Psoas muscle (tissue), 8 donors: ENCODE measurements at places on chromosomes 7 and 10.

DNA sequence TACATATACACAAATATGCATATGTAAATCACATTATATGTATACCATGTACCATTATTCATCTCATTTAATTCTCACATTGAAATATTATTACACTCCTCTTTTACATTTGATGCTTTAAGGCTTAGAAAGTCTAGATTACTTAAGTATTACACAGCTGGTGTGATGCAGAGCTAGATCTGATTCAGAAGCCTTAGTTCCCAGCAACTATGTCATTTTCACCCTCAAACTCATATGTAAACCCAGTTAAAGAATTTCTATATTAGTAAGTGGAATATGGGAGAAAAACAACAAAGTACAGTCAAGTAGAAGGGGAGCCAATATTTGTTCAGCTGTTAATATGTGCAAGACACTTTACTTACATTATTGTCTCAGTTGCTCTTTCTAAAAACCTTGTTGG lies 74.3 kb upstream of the CSTF2T start:
- no peak for DNase-seq

DNA sequence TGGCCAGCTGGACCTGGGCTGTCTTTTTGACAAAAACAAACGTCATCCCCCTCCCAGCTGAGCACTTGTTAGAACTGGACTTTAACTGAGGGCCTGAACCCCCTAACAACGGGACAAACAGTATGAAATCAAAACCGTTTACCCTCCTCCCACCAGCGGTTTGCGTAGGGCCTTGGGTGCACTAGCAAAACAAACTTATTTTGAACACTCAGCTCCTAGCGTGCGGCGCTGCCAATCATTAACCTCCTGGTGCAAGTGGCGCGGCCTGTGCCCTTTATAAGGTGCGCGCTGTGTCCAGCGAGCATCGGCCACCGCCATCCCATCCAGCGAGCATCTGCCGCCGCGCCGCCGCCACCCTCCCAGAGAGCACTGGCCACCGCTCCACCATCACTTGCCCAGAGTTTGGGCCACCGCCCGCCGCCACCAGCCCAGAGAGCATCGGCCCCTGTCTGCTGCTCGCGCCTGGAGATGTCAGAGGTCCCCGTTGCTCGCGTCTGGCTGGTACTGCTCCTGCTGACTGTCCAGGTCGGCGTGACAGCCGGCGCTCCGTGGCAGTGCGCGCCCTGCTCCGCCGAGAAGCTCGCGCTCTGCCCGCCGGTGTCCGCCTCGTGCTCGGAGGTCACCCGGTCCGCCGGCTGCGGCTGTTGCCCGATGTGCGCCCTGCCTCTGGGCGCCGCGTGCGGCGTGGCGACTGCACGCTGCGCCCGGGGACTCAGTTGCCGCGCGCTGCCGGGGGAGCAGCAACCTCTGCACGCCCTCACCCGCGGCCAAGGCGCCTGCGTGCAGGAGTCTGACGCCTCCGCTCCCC lies at the start of gene IGFBP1:
Gene IGFBP1, plus strand, starts transcription at position 304 of the 808 bp plus-strand sequence. Its CDS starts 165 bp downstream, at position 469.
- no peak for DNase-seq

- DNase-seq, result no peak
Measured at GRCh38 chr7:72272479-72272878, 139.7 kb downstream of the CALN1 start.

- DNase-seq, result peak; percentile 67
Measured at GRCh38 chr10:63798599-63799498, 277.6 kb downstream of the REEP3 start.

DNA sequence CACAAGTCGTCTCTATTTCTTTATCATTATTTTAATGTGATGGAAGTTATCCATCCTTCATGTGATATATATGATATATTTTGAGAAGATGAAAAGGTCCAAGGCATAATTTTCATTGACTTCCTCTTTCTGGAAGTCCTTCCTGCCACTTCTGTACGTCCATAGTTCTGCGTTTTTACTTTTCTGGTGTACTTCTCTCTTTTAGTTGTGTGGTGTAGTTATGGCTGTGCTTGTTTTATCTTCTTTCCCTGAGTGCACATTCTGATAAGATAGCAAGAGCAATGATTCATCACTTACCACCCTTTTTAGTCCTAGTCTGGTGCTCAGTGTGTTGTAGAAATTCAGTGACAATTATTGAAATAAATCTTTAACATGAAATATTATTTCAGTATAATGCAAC lies 231.3 kb upstream of the FERD3L start:
- DNase-seq, result no peak

- no peak for DNase-seq
Measured at GRCh38 chr7:75537731-75538130, 45.6 kb downstream of the SPDYE5 start.

- DNase-seq, result peak; percentile 74
Measured at GRCh38 chr10:5945561-5946418, 31.6 kb downstream of the IL15RA start.

- peak; percentile 80 for DNase-seq
Measured at GRCh38 chr10:79127151-79127961, 58.6 kb downstream of the ZMIZ1 start.

GRCh38 chr10:79044036-79044632 lies 24.6 kb upstream of the ZMIZ1 start:
- DNase-seq, result no peak

DNA sequence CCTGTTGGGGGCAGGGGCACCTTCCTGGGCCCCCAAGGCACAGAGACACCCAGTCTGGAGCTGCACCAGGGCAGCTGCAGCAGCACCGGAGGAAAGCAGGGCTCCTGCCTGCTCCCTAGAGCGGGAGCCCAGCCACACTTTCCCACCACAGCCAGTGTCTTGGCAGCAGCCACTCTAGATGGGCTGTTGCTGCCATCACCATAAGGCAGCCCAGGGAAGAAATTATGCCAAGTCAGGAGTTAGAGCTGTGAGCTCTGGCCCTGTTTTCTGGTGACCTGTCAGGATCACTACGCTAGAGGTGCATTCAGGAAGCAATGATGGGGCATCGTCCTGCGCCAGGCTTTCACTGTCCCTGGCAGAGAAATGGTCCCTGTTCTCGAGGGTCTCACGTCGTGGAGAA lies 38.0 kb upstream of the ZNRF2 start:
- DNase-seq, result no peak

DNA sequence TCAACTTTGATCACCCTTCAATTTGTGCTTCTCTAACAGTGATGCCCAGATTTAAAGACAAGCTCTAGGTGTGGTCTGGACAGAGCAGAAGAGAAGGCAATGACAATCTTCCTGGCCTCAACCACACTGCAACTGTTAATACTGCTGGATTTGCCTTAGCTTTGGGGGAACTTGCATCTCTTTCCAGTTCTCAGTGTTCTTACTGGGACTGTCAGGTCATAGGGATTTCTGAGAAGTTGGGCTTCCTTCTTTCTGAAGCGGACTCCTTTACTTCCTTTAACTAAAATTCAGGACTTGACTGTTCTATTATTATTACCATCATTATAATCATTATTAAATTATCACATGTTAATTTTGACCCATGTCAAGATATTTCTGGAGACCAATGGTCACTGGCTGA lies 80.8 kb downstream of the OSBPL3 start:
- DNase-seq, result no peak

DNA sequence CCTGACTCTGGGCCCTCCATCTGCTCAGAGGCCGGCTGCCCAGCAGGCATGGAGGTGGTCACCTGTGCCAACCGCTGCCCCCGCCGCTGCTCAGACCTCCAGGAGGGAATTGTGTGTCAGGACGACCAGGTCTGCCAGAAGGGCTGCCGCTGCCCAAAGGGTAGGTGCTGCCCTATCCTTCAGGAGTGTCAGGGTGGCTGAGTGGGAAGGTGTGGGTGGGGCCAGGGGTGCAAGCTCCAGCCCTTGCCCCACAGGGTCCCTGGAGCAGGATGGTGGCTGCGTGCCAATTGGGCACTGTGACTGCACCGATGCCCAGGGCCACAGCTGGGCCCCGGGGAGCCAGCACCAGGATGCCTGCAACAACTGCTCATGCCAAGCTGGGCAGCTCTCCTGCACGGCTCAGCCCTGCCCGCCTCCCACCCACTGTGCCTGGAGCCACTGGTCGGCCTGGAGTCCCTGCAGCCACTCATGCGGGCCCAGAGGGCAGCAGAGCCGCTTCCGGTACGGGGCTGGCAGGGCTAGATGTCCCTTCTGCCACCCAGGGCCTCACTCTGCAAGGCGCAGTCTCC lies 17.5 kb upstream of the ZNF862 start:
- peak; percentile 13 for DNase-seq
